HuH-7.5 (cell line): ENCODE measurements at places on chromosomes 1 and 21.
A peak's percentile ranks its signal among the peaks of the same experiment; 100 is the strongest.

DNA sequence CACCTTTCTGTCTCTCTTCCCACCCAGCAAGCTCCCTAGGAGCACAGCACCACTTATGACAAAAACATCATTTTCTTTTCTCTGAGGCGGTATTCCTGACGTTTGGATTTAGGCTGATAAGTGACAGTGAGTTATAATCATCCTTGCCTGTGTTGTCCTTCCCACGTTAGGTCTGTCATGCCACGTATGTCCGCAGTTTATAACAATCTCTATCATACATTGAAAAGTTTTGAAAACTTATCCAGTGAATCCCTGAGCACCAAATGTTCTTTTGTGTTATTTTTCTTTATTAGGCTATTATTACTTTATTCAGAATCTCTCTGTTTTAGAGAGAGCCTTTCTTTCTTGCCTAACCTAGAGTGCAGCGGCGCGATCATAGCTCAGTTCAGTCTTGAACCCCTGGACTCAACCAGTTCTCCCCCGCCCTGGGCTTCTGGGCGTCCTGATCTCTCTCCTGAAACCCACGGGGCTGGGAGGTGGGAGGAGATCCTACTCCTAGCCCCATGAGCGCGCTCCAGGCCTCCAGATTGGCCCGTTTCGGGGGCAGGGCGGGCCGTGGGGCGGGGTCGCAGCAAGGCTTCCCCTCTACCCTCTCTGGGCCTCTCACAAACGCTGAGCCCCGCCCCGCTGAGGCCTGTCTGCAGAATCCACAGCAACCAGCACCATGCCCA, at the start of gene GSTM2:
Gene GSTM2 (plus strand): TSS at position 606 of the 671 bp plus-strand sequence. CDS start 59 bp downstream, at position 665.
- peak; percentile 76 for DNase-seq

DNA sequence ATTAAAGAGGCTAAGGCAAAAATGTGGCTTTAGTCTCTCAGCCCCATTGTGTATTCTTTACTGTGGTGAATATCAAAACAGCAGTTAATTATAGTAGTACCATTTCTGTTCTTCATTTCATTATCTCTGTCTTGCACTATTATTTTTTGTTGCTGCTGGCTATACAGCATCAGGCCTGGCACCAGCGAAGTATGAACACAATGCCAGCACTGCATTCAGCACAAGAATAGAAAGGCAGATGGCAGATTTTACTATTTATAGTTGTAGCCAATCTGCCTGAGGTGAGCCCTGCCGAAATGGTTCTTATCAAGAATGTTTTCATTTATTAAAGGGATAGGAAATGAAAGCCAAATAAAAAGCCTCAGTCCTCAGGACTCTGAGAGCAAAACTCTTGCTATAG, 72.1 kb downstream of the GPR52 start:
- no peak for DNase-seq

GRCh38 chr1:43783096-43783670, 75.8 kb downstream of the ST3GAL3 start:
- DNase-seq, result no peak

DNA sequence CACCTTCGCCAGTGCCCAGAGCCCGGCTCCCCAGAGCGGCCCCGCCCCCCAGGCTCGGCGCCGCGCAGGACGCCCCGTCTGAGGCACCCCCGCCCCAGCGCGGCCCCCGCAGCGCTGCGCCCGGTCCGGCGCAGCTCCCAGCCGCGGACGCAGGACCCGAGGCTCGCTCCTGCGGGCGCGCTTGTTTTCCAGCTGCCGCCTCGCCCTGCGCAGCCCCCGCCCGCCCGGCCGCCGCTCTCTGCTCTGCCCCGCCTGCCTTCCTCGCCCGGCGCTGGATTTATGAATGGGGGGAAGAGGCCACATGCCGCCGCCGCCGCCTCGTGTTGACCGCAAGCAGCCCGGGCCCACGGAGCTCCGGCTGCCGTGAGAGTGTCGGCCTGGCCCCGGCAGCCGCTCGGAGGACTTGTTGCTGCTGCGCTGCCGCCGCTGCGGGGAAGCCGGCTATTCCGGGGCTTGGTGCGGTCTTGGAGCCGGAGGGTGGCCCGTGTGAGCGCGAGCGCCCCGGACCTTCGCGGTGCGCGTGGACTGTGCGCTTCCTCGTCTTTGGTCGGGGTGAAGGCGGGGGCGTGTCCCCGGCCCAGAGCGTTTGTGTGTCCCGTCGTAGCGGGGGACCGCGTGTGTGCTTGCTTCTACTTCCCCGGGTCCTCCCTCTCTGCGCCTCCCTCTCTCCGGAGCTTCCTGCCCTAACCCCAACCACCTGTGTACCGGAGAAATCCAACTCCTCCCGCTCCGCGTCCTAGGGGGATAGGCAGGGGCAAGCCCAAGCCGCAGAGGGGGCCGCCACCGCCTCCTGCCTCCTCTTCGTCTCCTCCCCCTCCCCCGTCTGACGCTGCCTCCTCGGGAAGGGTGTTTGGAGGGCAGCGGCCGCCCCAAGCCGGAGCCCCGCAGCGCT, 736 bp downstream of the KCNC4 start:
- peak; percentile 70 for DNase-seq

DNA sequence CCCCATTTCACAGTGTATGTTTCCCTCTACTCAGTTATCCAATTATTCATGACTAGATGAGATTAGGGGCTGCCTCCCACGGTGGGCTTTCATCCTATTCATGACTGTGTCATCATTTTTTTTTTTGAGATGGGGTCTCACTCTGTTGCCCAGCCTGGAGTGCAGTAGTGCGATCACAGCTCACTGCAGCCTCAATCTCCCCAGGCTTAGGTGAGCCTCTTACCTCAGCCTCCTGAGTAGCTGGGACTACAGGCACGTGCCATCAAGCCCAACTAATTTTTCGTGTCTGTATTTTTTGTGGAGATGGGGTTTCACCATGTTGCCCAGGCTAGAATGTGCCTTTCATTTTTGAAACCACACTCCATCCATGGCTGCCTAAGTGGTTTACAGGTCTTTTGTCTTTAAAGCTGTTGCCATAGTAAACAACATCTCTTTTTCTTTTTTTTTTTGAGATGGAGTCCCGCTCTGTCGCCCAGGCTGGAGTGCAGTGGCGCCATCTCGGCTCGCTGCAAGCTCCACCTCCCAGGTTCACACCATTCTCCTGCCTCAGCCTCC, 60.0 kb downstream of the PIK3CD start:
- DNase-seq, result no peak

- no peak for DNase-seq
Observed at GRCh38 chr1:151213560-151213959, 15.2 kb downstream of the PIP5K1A start.

DNA sequence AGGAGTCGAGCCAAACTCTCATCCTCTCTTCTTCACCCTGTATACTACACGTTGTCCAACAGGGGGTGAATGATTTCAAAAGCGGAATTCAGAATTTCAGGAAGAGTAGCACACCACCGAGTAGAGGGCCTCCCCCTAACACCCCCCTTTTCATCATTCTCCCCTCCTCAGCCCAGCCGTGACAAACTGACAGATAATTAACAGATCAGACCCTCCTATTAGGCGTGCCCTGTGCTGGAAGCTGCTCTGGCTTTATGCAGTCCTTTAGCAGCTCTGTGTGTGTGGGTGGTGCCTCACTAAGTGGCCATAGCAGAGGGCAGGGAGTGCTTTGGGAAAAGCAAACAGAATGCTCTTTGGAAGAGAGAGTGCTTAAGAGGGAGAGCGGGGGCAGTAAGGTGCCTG, 44.3 kb downstream of the PEX14 start:
- DNase-seq, result no peak

- DNase-seq, result no peak
Observed at GRCh38 chr1:1183221-1183747, 9.6 kb downstream of the TTLL10 start.

- DNase-seq, result no peak
Observed at GRCh38 chr1:110056285-110056683, 14.2 kb downstream of the ALX3 start.

- no peak for DNase-seq
Observed at GRCh38 chr1:115284209-115284608, 53.8 kb downstream of the NGF start.

DNA sequence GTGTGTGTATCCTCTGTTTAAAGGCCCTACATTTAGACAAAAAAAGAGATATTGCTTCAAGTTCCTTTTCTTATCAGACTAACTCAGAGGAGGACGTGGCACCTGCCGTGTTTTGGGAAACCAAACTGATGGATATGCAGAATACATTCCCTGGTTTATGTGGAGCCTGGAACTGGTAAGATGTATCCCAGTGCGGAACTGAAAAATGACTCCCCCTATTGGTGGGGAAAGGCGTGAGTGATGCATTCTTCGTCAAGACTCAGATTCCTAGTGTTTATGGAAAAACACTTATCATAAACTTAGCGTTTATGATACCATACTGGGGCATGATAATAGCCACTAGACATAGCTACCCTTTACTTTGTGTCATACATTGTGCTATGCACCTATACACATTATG, 154.2 kb downstream of the ZNF326 start:
- DNase-seq, result no peak

DNA sequence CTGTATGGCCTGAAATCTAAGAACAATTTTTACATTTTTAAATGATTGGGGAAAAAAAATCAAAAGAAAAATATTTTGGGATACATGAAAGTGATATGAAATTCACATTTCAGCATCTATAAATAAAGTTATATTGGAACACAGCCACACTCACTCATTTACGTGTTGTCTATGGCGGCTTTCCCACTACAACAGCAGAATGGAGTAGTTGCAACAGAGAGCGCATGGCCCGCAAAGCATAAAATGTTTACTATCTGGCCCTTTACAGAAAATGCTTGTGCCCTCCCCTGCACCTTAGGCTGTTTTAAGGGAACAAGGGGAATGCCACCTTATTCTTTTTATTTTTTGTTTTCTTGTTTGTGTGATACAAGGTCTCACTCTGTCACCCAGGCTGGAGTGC, 3.5 kb downstream of the KLHDC8A start:
- DNase-seq, result no peak

- DNase-seq, result no peak
Observed at GRCh38 chr21:31397515-31397926, 53.5 kb upstream of the TIAM1 start.

- DNase-seq, result no peak
Observed at GRCh38 chr1:97986041-97987005, 65.5 kb upstream of the DPYD start.

- DNase-seq, result no peak
Observed at GRCh38 chr1:193489191-193489590, 302.8 kb upstream of the B3GALT2 start.

DNA sequence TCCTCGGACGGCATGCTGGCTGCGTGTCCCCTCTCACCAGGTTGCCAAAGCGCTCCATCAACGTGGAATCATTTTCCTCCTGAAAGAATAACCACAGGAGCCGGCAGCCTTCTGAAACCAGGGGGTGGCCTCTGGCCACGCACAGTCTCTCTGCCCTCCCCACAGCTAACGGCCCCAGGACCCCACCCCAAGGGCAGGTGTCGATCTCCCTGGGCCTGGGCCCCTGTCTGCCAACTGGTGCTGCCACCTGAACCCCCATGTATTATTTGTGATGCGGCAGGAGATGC, 46.1 kb downstream of the KCNAB2 start:
- no peak for DNase-seq

DNA sequence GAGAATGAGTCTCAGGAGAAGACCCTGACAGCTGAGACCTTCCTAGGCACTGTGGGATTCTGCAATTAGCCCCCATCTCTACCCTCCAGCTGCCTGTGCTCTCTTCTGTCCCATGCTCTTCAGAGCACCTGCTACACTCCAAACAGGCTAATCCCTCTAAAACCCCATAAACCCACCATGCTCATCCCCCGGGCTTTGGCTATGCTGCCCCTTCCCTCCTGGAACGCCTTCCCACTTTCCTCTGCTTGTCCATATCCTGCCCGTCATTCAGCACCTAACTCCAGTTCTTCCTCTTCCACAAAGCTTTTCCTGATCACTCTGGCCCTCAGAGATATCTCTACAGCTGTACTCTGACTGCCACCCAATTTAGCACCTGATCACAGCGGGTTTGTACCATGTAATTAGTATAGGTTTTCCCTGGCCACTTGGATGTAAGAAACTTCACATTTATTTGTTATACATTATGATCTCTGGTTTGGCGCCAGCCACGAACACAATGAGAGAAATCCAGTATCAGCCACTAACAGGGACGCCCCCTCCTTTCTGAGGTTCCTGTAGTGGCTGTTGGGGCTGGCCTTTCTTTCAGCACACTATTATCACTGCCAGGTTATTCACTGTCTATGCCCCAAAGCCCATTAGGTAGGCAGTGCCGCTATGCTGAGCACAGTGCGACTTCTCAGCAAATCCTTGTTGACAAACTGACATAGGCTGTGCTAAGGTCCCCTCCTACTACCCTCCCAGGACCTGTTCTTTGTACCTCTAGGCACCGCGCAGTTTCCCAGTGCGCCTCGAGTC, 45.1 kb downstream of the CDC7 start:
- DNase-seq, result no peak
